ENCODE measurements at places on chromosomes 2 and 18.

DNA sequence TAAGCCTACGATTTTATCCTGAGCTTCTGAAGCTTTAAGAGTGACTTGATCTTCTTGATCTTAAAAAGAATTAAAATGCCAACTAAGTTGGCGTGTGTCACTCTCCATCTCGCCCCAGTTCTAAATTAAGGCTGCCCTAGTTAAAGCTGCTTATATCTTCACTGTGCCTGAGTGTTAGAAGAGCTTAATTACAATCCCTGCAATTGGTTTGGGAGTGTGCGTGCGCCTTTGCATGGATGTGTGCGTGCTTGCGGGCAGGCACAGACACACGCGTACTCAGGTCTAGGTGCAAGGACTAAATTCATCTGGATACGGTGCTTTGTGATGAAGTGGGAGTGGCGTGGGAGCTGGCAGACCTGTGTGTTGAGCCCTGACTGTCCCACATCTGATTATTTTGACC lies 201.5 kb downstream of the FAM210A start:
- DNase-seq: no peak

DNA sequence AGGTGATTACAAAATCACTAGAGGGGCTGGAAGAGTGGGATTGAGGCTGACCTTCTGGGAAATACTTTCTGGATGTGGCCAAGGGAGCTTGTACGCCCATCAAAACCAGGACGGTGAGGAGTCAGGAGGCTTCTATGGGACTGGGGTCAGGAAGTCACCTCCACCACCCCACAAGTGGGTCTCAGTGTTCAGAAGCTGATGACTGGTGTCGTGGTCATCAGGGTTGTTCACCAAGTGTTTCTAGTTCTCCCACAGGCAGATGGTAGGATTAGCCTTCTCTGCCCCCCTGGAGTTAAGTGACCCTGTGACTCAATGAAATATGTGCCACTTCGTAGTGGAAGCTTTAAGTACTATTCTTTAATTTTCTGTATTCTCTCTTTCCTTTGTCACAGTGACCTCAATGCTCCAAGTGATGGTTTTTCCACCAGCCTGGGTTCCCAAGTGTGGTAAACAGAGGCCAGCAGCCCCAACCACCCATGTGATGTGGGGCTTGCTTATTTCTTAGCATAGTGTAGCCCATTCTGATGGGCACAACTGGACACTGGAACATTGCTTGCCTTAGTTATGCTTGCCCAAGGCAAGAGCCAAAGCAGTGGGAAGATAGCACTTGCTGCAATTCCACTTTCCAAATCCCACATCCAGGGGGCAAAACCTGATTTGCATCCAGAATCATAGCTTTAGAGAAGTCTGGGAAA lies 258.8 kb downstream of the CYP26B1 start:
- no peak for DNase-seq

GRCh38 chr2:63818271-63818670 lies 23.4 kb upstream of the UGP2 start:
- DNase-seq: no peak

DNA sequence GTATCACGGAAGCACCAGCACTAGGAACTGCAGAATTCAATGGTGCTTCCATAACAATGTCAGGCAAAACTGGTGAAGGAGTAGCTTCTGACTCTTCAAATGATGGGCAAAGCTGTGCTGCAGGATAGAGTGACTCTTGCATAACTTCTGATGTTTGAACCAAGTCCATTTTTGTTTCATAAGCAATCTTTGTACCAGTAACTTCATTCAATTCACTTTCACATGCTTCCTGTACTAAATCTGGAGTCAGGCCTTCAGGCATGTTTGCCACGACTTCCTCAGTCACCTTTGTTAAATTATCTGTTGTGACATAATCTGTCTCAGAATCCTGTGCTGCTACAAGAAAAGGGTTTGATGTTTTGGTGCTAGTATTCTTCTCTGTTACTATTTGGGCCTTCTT lies 24.0 kb downstream of the RTN4 start:
- DNase-seq: no peak

- DNase-seq: no peak
These were observed 37.3 kb upstream of the PEX13 start for GRCh38 chr2:60980071-60980815.

GRCh38 chr2:62447411-62447810 lies 58.6 kb downstream of the TMEM17 start:
- DNase-seq: no peak

DNA sequence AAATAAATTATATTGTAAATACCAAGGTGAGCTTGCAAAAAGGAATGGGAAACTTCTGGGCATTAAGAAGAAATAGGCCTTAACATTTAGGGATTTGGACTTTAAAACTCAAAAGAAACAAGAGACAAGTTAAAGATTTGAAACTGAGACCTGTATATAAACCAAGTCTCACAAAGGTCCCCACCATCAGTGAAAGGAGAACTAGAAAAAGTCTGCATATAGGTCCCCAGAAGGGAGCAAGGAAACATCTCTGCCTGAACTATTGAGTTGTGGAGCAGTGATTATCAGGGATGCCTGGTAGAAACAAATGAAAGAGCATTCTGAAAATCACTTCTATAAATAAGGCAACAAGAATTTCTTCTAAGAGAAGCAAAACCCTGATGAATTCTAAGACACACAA lies 30.5 kb upstream of the ITGAV start:
- no peak for DNase-seq

- no peak for DNase-seq
These were observed 78.7 kb upstream of the RGPD5 start for GRCh38 chr2:109715313-109715805.

DNA sequence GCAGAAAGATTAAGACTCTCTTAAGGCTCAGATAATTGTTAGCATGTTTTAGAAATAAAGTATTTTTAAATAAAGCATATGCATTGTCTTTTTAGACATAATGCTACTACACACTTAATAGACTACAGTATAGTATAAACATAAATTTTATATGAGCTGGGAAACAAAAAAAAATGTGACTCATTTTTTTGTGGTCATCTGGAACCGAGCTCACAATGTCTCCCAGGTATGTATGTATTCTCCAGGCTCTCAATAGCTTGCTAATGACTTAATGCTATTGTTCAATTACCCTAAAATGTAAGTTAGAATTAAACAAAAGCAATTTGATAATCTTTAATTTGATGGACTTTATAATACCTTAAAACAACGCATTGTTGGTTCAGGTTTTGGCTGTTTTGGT lies 167.2 kb downstream of the NUP35 start:
- no peak for DNase-seq

DNA sequence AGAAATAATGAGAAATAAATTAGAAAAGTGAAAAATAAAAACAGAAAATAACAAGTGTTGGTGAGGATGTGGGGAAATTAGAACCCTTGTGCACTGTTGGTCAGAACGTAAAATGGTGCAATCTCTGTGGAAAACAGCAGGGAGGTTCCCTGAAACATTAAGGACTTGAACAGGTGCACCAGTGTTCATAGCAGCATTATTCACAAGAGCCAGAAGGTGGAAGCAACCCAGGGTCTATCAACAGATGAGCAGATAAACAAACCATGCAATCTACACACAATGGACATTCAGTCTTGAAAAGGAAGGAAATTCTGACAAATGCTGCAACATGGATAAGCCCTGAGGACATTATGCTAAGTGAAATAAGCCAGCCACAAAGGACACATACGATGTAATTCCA lies 58.2 kb upstream of the TFCP2L1 start:
- no peak for DNase-seq

- DNase-seq: no peak
These were observed 128.1 kb upstream of the RBMS1 start for GRCh38 chr2:160621748-160622147.

DNA sequence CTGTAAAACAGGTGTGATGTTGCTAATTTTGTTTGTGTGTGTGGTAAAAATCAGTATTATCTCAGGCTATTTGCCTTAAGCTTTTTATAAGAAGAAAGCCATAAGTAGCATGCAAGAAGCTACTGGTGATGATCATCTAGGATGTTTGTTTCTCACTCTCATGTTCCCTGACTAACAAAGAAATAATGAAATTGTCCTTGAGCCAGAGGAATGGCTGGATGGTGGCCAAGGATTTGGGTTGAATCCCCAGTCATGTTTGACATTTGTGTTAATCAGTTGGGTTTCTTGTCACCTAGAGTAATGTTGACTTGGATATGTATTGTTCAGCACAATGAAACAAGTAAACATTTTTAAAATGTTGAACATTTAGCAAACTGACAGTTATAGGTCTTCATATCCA lies 496.8 kb upstream of the ZEB2 start:
- no peak for DNase-seq

GRCh38 chr2:152730591-152731333 lies 12.3 kb downstream of the ARL6IP6 start:
- DNase-seq: no peak

DNA sequence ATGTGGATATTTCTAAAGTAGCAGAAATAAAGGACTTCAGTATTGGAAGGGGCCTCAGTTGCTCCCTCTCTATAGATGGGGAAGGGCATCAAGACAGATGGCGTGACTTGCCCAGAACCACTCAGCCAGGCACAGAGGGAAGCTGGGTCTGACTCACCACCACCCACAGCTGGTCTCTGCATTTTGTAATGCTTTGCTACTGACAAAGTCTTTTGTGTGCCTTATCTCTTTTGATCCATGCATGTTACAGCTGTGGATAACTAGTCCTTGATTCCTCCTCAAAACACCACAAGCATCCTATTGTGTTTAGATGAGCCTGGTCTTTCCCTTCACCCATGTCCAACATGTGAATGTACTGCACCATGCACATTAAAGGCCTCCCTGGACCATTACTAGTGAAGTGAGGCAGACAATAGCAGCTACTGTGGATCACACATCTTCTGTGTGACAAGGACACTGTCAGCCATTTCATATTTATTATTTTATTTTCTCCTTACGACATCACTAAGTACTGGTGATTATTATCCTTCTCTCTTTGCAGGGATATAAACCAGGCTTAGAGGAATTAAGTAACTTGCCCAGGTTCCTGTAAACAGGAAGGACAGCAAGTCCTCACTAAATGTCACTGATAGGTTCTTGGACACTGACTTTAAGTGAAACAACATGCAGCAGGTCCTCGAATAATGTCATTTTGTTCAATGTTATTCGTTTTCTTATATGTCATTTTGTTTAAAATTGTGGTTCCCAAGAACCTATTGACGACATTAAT lies 29.6 kb upstream of the IL37 start:
- DNase-seq: no peak

- DNase-seq: no peak
These were observed 5.2 kb downstream of the FHOD3 start for GRCh38 chr18:36302676-36303075.

DNA sequence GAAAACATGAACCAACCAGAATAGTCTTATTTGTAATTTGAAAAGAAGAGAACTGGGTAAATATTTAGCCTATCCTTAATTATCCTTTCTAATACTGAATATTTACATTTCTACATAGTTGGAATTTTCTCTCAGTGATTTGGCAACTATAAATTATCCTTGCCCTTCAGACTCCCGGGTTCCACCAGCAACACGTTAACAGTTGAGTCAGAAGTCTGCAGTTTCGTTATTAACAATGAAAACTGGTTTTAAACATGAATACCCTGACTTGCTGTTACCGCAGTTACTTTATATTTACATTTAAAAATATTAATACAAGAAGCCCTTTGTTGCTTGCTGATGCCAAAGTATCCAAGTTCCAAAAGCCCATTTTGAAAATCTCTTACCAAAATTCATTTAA lies 673.0 kb downstream of the ARHGAP15 start:
- DNase-seq: no peak

GRCh38 chr18:12485479-12486105 lies 77.9 kb downstream of the PRELID3A start:
- no peak for DNase-seq

All from cortex of kidney (tissue), 1 donor.